Ammon's horn (tissue), 1 donor: ENCODE measurements at places on chromosomes 11 and 22.

- DNase-seq = no peak
Measured at GRCh38 chr22:46560696-46561295, 23.4 kb upstream of the CELSR1 start.

- no peak for DNase-seq
Measured at GRCh38 chr11:96162816-96163499, 180.0 kb downstream of the MAML2 start.

DNA sequence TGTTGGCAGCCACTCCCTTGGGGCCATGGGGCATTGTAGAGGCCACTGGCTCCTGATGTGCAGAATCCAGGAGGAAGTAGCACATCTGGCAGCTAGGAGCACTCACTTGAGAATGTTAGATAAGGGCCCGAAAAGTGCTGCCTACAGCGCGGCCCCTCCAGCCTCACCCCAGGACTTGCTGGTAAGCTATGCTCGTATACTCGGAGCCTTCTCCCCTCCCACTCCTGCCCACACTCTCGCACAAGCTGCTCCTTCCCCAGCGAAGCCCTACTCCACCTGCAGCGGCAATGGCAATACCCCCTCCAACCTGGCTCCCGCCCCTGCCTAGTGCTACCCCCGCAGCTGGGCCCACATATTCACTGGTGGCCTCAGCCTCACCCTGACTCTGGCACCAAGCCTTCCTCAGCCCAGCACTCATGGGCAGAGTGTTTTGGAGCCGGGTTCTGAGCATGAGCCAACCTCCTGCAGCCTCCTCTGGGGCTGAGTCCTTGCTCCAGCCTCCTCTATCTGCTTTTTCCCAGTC lies 47.7 kb downstream of the PDE2A start:
- no peak for DNase-seq

DNA sequence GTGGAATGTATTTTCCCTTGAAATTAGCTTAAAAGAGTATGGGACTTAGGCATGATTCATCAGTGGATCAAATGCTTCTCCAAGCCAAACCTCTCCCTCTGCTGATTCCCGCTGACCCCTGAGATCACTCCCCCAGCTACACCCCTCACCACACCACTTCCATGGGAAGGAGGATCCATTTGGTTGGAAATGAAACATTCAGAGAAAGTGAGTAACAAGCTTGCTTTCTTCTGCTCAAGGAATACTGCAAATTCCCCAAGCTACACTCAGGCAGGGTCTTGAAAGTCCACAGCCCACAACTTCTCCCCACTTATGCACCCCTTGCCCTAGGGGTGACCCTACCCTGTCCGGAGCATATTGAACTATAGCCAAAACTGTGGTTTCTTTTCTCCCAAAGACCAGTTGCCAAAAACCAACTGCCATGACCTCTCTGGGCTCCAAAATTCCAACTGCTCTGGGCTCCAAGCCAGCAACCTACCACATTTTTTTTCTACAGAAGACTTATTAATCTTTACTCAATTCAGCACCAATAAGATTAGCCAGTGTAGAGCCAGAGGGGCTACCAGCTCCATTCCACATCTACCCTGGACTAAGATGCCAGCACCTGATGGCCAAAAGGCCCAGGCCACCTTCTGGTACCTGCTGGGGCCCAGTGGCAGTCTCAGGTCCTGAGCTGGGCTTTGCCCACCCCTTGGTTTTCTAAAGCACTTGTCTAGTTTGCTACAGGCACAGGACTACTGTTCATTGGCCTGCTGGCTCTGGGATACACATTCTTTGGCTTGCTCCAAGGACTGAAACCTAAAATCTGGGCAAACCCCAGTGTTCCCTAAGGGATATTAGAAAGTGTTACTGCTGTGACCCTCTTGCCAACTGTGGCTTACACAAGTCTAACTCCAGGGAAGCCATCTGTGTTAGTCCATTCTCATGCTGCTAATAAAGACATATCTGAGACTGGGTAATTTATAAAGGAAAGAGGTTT lies 101.1 kb downstream of the MICAL3 start:
- DNase-seq = no peak

- no peak for DNase-seq
Measured at GRCh38 chr11:103849366-103849765, 187.1 kb upstream of the DDI1 start.

DNA sequence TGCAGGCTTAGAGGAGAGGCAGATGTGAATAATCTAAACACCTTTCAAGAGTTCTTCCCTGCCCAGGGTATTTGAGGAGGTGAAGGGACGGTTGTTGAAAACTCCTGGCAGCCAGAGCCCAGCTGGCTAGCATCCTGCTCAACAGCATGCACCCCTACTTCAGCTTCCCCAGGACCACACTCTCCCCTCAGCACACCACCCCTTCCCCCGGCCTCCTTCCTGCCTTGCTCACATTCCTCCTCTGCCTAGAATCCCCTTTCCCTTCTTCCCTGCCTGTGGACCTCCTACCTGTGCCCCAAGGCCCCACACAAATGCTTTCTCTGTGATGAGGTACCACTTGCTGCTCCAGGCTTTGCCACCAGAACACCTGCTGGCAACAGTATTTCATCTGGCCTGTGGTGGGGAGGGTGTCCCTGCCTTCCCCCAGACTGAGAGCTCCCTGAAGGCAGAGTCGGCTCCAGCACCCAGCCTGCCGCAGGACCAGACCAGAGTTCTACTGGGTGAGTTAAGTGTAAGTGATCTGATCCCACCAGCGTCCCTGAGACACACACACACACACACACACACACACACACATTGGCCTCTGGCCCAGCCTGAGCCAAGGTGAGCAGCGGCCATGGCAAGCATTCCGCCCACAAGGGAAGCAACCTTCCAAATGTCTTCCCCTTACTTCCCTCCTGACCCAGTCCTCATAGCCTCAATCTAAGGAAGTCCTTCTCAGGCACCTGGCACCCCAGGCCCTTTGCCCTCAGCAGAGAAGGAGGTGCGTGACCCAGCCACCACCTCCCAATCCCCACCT lies 79.5 kb downstream of the PDE2A start:
- no peak for DNase-seq

DNA sequence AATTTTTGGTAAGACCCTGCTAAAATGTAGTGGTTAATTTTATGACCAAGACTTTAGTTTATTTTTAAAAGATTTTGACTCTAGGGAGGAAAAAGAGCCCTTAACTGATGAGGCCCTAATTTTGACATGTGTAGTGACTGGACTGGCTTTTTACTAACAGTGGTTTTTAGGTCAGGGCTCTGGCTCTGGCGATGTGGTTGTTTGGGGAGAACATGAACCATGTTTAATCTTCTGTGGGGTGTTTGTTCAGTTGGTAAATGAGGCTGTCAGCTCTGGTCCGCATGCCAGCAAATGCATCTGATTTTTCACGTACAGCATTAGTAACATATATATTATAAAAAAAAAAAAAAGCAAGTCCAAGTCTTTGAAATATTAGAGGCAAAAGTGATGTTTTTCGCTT lies 104.3 kb downstream of the EXT2 start:
- DNase-seq = no peak

DNA sequence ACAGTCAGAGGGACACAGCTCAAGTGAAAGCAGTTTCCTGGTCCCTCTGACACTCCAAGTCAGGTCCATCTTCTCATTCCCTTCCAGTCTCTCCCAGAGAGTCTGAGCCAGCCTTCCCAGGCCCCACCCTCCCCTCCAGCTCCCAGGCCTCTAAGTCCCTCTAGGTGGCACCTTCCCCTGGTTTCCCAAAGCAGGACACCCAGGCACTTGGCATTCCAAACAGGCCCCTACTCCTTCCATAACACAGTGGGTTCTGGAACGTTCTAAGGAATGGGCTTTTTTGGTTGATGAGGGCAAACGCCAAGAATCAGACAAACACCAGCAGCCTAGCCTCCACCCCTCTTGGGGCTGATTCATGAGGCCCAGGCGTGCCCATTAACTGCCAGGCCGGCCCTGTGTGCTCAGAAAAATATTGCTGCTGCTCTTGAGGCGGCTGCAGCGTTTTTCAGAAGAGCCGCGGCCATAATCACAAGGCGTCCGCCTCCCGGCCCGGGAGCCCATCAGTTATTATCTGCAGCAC lies 418.7 kb downstream of the SOX6 start:
- no peak for DNase-seq

GRCh38 chr22:46259374-46259773 lies 3.8 kb downstream of the PKDREJ start:
- no peak for DNase-seq

DNA sequence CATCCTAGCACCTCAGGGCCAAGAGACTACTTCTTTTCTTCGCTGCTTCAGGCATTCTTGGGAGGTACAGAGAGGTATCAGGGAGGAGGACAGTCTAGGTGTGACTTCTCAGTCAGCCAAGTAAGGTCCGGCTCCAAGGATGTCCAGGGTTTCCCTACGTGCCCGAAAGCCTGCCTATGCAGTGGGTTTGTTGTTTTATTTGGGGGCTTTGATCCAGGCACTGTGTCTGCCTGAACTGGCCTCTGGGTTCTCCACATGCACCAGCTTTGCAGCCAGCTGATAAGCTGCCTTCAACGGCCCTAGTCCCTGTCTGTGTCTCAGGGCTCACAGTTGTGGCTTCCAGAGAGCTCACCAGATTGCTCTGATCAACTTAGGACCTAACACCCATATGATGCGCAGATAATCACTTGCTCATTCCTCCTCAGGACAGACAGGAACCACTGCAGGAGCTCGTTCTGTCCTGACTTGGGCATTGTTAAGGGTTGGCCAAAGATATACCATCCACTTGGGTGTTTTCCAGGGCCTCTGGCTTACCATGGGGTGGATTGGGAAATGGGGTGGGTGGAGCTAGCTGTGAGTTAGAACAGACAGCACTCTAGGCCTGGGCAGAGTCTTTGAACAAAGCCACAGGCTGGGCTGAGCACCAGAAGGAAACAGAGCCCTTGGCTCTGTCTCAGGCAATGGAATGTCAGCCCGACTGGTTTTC lies 45.5 kb upstream of the CRYBB3 start:
- DNase-seq = peak; percentile 33

DNA sequence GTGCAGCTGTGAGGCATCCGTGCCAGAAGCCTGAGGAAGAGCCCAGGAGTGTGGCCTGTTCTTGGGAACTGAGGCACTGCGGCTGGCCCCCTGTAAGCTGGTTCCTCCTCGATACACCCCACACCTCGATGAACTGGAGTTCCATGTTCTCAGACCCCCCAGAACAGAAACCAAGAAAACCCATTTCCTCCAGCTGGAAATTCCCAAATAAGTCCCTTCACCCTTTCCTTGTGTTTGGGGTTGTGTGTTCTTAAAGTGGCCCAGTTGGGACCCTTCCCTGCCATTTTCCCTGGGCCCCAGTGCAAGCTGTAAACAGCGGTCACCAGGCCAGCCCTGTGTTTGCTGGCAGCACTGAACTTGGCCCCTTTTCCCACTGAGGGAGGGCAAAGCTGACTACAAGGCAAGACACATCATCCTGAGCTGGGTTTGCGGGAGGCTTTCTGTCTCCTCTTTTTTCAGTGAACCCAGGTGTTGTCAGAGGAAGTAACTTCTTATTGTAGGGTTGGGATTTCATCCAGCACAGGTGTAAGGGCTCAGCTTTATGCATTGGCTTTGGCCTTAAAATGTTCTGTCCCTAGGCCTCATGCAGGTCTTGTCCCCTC lies 60.1 kb upstream of the MPEG1 start:
- DNase-seq = no peak

DNA sequence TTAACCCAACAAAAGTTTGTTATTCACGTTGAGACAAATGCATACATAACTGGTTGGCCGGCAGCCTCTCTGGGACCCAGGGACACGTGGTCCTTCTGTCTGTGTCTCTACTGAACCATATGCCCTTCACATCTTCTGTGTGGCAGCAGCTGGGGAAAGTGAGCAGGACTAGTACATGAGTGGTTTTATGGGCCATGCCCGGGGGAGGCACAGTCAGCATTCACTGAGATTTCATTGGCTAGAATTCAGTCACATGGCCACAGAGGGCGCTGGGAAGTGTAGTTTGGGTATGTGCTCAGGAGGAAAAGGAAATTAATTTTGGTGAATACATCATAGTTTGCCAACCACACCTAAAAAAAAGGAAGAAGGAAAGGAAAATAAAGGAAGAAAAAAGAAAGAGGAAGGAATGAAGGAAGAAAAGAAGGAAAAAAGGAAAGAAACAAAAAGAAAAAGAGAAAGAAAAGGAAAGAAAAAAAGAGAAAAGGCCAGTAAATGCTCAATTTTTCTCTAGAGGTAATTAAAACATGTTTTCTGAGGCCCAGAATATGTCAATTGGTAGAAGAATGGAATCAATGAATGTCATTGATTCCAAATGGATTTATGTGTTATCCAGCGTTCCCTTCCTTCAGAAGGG lies 55.9 kb upstream of the KIRREL3 start:
- DNase-seq = no peak

DNA sequence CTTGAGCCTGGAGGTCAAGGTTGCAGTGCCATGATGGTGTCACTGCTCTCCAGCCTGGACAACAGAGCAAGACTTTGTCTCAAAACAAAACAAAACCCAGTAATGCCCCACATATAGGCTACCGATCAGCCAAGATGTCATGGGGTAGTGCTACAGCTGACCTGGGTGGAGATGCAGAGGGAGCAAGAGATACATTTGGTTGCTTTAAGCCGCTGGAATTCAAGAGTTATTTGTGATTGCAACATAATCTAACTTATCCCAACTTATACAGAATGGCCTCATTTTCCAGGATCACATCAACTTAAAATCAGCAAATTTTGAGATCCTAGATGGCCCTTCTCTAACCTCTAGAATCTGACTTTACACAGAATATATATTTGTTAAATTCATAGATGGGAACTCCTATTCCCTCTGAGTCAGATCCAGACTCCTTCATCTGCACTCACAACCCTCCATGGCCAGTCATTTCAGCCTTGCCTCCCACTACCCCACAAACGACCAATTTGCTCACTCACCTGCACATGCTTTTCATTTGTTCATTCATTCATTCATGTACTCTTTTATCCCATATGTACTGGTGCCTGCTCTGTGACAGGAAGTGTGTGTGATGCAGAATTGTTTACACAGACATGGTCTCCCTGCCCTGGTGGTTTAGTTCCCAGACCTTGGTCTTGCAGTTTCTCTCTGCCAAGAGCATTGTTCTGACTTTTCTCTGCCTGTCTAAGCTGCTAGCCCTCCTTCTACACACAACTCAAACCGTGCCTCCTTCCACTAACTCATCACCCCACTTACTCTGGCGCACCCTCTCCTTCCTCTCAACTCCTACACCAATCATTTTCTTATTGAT lies 24.1 kb upstream of the APLNR start:
- DNase-seq = no peak

- peak; percentile 76 for DNase-seq
Measured at GRCh38 chr22:37827056-37827455, 3.9 kb downstream of the GALR3 start.

GRCh38 chr22:33803371-33804282 lies 116.6 kb downstream of the LARGE1 start:
- no peak for DNase-seq

- no peak for DNase-seq
Measured at GRCh38 chr11:63883791-63884190, 33.2 kb downstream of the RCOR2 start.

- no peak for DNase-seq
Measured at GRCh38 chr11:120625565-120625964, 114.0 kb downstream of the GRIK4 start.

DNA sequence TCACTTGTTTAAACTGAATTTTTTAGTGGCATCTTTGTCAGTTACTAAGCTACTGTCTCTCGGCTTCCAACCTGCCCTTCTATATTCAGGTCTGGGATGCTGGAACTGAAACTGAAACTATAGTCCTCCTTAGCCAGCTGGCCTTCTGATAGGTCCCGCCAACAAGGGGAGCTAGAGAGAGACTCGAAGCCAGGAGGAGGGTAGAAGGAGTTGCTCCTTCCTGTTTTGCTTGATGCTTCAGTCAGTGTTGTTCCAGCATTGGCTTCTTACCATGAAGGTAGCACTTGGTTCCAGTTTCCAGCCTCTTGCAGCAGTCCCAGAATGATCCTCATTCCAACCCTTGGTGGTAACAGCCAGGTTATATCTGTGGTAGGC lies 32.9 kb upstream of the HORMAD2 start:
- no peak for DNase-seq

- peak; percentile 87 for DNase-seq
Measured at GRCh38 chr11:134033696-134034491, 35.0 kb upstream of the JAM3 start.
